CMK (cell line): ENCODE measurements at places on chromosomes 12 and 14.

DNA sequence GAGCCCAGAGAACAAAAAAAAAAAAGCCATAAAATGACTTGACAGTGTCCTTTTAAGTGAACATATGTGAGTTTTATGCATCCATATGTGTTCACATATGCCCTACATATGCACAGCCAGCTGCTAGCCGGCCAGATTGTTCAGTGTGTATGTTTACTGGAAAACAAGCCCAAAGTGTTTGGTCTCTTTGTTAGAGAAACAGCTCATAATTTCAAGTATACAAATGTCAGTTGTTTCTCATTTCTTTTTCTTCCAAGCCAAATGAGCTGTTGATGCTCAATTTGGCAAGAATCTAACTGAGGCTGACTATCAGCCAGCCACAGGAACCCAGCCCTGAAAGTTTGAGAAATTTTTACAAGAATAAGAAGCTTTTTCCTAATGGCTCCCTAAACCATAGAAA lies 60.8 kb upstream of the TSPAN8 start:
- DNase-seq, result no peak

DNA sequence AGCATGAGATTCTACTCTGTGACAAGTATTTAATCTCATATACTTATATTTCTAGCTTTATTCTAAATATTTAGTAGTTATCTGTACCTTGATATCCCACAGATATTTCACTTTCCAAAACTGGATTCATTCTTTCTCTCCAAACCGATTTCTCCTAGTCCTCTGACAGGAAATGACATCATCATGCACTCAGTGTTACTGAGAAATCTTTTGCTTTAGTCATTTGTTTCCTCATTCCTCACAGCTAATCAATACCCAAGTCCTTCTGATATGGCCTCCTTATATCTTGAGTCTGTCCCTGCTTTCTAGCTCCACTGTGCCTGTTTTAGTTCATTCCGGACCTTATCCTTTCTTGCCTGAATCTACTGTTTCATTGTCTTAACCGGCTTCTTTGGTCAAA lies 39.4 kb upstream of the E2F7 start:
- DNase-seq, result no peak

GRCh38 chr12:108907839-108908351 lies 28.0 kb downstream of the DAO start:
- DNase-seq, result no peak

GRCh38 chr14:105641075-105641937 lies 114.9 kb downstream of the TMEM121 start:
- DNase-seq, result no peak

GRCh38 chr14:103160321-103161053 lies 37.2 kb downstream of the TNFAIP2 start:
- DNase-seq, result no peak

DNA sequence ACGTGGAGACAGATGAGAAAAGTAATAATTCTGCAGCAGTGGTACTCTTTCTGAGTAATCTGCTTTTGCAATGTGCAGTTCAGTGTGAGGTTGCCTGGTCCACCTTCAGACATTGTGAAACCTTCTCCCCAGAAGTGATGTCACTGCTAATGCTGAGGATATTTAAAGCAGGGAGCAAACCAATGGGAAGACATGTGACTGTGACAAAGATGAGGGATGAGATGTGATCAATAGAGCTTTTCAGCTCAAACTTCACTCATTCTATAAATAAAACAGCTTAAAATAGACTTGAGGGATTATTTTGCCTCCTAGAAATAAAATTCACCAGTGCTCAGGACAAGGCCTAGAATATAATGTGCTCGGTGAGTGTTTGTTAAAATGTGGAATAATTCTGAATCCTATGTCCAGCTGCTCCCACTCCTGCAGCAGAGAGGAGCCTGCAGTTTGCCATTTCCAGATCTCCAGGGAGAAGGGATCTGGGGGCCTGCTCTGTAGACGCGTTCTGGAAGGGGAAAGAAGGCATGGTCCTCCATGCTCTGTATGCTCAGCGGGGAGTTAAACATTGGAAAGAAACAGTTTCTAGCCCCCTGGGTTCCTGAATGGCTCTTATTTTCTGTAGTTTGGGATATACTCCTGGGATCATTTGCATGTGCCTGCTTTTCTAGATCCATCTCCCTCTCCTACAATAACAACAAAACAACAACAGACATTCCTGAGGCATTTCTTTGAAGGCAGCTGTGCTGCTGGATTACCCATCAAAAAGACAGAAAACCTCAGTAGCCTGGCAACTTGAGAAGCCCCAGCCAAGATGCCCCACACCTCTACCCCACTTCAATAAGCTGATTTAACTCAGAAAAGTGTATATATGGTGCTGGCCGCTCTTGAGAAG lies 8.9 kb downstream of the SLC7A8 start:
- DNase-seq, result no peak

- DNase-seq, result no peak
Measured at GRCh38 chr12:88298761-88299242, 156.7 kb downstream of the TMTC3 start.

DNA sequence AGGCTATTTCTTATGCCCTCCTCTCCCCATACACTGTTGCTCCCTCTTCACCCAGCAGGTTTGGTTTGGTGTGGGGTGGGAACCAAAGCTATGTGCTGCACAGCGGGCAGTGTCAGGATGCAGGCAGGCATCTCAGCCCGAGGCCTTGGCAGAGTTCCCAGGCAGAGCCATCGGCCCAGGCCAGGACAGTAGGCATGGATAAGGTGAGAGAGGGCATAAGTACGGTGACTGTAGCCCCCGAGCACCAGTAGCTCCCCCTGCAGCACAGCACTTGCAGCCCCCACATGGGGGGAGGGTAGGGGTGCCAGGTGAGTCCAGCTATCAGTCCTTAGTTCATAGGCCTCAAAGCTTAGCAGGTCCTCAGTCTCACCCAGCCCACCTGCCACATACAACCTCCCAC lies 7.2 kb downstream of the KLHL33 start:
- no peak for DNase-seq

DNA sequence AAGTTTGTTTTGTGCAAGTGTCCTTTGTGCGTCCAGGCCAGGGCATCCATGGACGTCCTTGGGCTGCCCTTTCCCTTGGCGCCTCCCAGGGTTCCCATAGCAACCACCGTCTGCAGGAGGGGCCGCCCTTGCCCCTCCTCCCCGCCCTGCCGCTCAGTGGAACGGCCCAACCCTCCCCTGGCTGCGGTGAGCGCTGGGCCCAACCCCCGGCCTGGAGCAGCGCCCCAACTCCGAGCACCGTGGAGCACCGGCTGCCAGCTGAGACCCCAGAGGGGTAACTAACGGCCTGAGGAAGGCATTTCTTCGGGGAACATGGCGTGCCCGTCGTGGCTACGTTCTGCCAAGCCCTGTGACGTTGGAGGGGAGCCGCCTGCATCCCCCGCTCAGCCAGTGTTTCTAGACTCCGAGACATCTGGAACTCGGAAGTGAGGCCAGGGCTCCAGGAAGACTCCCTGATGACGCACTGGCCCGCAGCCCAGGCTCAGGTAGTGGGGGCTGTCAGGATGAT lies 5.3 kb upstream of the ACACB start:
- DNase-seq, result no peak

DNA sequence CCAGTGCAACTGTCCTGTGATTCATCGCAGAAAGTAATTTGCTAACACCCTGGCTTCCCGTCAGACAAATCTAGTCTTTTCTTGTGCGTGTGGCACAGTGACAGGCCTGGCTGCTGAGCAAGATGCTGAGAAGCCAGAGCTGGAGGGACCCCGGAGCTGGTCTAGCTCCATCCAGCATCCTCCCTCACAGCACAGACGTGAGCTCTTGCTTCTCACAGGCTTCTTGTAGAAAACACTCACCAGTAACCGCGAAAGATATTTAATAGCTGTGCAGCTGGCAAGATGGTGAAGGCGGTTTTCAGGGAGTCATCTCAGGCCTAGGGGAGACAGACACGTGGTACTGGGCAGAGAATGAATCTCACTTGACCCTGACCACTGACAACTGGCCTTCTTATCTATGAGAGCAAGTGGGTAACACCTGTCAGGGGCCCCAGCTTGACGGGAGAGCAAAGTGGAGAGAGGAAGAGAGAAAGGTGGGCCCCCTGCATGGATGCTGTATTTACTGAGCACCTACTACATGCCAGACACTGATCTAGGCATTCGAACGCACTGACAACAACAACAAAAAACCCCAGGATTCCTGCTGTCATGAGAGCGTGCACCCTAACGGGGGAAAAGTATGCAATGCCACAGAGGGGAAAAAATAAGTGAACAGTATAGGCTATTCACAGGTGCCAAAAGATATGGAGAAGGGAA lies 63.3 kb downstream of the CCDC88C start:
- no peak for DNase-seq

DNA sequence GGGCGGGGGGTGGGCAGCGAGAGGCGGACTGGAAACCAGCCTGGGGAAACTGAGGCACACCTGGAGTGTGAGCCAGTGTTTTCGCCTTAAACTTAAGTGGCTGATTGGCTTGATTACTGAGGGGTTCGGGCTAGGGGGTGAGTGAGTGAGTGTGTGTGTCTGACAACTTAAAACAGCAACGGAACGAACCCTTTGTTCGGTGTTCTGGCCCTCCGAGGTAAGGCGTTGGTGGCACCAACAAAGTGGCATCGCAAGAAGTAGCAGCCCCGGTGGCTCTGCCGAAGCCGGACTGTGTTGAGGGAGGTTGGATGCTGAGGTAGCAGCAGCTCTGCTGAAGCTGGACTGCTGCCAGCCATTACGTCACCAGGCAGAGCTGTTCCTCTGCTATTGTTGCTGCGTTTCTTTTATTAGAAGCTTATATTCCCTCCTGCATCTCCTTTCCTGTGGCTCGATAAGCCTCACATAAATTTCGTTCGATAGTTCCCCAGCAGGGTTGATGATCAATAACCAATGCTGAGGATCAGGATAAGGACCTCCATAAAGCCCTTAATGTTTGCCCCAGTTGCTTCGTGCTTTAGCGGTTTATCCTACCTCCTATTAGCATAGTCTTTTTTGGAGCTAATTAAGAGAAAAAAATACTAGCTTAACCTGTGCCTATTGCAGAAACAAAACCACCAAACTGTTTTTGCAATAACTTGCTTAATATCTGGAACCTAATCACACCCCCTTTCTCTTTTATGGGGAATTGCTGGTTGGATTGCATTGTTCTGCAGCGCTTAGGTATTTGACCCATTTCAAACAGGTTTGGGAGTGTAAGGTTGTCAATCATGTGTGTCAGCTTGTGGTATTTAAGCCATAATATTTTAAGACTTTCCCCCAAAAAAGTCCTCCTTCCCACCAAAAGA lies 1.3 kb downstream of the GPR137C start:
- DNase-seq, result no peak

GRCh38 chr12:39773266-39773665 lies 153.7 kb upstream of the ABCD2 start:
- no peak for DNase-seq

DNA sequence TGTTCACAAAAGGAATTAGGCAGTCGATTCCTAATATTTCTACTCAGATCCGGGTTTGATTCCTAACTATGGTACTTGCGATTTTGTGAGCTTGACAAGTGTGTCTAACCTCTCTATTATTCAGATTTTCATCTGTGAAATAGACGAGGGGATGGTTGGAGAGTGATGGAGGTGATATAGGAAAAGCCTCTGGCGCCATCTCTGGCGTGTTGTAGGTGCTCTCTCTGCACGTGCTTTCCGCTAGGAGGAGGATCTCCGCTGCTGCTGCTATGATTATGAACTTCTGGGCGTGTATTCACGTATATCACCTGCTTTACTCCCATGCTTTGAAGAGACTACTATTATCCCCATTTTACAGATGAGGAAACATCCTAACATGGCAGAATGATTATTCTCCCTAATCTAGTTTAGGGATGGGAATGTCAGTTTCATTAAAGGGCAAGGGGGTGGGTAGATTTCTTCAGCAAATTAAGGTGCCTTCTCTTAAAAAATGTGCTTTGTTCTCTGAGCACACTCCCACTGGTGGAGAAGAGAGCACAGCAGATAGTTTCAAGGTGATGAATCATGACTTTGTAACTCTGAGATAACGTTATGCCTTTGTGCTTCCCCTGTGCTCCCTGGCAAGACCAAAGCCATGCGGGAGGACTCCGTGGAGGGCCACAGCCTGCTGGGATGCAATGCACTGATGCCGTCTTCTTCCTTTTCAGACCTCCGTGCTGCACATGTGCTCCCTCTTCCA lies 97.1 kb downstream of the PRIMA1 start:
- no peak for DNase-seq

DNA sequence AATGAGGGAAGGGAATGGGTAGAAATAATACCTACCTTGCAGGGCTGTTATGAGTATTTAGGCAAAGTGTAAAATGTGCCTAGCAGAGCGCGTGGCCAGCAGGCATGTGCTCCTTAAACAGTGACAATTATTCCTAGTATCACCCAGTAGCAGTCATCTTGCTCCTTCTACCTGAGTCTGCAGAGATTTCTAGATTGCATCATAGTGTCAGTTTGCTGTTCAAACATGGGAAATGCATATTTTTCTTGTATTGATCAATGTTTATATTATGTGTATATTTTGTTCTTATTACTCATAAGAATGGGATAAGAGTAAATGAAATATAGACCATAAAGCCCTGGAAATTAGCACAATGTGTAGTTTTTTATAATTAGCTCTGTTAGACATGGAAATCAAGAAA lies 37.3 kb upstream of the PLEKHG7 start:
- no peak for DNase-seq

- DNase-seq, result no peak
Measured at GRCh38 chr12:5784462-5785130, 160.5 kb downstream of the ANO2 start.

GRCh38 chr14:74509587-74510222 lies 16.1 kb downstream of the ISCA2 start:
- DNase-seq, result no peak

DNA sequence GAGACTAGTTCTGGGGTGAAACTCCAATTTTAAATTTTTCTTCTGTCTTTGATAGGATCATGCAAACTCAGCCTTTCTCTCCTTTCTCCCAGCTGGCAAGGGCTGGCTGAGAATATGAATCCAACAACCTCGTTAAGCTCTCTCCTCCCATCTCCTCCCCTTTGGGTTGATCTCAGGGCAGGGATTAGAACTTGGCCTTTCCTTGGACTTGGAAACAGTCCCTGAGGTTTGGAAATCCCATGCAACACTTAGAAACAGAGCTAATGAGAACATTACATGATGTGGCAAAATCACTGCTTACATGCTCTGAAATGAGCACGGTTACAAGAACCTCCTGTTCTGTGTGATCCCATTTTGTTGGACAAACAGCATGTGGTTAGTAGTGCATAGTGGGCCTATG lies 31.6 kb downstream of the ACACB start:
- no peak for DNase-seq

DNA sequence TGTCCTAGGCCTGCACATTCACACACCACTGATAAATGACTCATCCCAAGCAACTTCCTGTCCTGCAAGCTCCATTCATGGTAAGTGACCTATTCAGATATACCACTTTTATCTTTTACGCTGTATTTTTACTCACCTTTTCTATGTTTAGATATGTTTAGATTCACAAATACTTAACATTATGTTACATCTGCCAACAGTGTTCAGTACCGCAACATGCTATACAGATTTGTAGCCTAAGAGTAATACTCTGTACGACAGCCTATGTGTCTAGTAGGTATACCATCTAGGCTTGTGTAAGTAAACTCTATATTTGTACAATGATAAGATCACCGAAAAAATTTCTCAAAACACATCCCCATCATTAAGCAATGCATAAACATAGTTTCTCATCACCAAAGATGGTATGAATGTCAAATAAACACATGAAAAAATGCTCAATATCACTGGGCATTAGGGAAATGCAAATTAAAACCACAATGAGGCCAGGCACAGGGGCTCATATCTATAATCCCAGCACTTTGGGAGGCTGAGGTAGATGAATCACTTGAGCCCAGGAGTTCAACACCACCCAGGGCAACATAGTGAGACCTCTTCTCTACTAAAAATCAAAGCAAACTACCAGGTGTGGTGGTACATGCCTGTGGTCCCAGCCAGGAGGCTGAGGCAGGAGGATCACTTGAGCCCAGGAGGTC lies 20.7 kb downstream of the ATXN2 start:
- no peak for DNase-seq
